Hematopoietic multipotent progenitor cell treated with erythropoietin and hydrocortisone succinate and interleukin-3 and kit ligand, for 6 days (in vitro differentiated cells): ENCODE measurements at places on chromosomes 1 and 21.

- no peak for DNase-seq
Observed at GRCh38 chr1:114700036-114700600, 4.8 kb upstream of the AMPD1 start.

GRCh38 chr1:101898137-101898536 lies 98.6 kb downstream of the OLFM3 start:
- DNase-seq: peak; percentile 23

DNA sequence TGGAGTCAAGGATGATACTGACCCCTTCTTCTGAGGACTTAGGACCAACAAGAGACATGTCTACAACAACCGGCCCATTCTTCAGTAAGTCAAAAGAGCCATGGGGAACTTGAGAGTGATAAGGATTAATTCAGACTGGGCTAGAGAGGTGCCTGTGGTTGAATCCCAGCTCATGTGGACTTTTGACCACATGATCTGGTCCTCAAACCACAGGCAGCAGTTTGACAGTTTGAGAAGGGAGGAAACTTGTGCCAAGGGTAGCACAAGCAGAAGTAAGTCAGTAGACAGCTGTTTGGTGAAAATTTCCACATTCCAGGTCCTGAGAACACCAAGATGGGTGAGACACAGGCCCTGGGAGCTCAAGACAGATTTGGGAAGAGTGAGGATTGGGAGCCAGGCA lies 19.8 kb downstream of the SH3BP5L start:
- peak; percentile 73 for DNase-seq

GRCh38 chr1:213724640-213725536 lies 262.9 kb upstream of the PROX1 start:
- no peak for DNase-seq

DNA sequence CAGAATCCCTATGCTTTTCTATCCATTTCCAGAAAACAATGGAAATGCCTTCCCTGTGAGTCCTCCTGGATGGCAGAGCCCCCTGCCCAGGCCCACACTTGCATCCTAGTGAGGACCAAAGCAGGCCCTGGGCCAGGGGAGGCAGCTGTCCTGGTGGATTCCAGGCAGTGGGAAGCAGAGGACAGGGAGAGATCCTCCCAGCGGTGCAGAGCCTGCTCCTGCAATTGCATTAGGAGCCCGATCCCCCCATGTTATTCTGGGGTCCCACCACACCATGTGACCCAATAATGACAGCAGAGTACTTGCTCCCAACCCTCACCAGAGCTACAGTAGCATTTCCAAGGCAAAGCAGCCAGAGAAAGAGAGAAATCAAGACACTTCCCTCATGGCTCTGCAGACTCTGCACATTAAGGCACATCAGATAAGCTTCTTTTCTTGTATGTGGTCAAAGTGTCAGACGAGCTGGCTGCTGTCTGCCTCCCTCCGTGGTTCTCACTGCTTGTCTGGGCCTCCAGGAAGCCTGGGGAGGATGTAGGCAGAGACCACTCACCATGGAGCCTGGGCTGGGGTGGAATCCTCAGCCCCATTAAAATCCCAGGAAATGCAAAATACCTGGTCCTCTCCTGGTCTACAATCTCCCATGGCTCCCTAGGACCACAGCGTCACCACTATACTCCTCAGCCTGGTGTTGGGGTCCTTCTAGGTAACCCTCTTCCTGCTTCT lies 54.9 kb upstream of the RUNX3 start:
- peak; percentile 36 for DNase-seq

DNA sequence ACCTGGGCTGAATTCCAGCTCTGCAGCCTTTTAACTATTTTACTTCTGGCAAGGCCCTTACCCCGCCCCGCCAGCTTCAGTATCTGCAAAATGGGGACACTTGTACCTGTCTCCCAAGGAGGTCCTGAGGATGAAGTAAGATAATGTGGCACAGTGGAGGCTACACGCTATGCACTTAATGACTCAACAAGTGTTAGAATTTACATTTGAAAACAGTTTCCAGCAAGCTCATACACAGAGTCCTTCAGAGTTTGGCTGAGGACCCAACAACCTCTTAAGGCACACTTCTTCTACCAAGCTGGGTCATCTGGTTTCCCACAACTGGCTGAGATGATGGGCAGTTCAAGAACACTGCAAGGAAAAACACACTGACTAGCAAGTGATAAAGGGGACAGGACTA lies 30.2 kb upstream of the SLC22A15 start:
- DNase-seq: no peak

DNA sequence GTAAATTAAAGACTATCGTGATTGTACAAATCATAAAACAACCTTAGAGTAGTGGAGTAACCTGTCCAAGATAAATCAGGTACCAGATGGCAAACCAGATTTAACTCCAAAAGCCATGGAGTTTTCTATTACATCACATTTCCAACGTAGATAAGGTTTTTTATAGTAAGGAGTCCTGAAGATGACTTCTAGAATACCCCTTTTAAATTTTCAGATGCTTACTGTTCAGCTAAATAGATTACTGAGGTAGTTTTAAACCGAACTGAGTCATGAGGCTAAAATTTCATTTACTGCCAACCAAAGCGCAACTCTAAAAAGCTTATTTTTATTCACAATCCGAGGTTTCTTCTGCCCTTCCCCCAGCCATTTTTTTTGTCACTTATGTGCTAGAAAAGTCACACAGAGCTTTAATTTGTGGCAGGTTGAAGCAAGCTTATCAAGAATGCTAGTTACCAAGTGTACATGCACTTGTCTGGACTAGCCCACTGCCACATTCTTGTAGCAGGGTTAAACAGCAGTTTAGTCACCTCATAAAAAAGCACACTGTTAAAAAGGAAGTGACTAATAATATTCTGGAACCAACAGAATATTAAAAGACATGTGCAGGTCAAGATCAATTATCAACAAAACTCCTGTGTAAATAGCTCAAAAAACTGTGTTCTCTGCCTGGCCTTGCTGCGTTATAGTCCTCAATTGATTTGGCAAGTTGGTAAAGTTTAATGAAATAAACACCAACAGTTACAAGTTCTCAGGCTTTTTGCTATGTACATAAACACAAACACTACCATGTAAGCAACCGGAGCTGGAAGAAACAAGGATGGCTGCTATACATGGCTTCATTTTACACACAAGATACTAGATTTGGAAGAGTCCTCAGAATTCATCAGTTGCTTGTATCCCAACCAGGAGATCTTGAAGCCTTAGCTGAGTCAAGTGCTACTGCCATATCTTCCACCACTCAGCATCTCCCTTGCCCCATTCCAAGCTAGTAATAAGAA lies 180.3 kb upstream of the DMRTA2 start:
- DNase-seq: no peak

DNA sequence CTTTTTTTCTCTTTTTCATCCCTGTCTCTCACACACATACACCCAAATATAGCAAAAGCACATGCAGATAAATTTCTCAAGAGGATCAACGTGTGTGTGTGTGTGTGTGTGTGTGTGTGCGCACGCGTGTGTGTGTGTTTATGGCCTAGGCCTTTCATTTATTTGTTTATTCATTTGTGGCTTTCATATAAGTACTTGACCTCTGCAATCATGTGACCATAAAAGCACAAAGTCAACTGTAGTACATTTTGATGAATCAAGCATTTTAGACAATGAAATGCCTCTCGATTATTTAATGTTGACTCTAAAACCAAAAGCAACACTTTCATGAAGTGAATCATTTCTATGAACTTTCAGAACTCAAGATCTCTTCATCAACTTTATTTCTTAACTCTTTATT lies 194.1 kb upstream of the ADGRL2 start:
- no peak for DNase-seq

- DNase-seq: no peak
Observed at GRCh38 chr1:37540036-37540785, 13.9 kb downstream of the SNIP1 start.

DNA sequence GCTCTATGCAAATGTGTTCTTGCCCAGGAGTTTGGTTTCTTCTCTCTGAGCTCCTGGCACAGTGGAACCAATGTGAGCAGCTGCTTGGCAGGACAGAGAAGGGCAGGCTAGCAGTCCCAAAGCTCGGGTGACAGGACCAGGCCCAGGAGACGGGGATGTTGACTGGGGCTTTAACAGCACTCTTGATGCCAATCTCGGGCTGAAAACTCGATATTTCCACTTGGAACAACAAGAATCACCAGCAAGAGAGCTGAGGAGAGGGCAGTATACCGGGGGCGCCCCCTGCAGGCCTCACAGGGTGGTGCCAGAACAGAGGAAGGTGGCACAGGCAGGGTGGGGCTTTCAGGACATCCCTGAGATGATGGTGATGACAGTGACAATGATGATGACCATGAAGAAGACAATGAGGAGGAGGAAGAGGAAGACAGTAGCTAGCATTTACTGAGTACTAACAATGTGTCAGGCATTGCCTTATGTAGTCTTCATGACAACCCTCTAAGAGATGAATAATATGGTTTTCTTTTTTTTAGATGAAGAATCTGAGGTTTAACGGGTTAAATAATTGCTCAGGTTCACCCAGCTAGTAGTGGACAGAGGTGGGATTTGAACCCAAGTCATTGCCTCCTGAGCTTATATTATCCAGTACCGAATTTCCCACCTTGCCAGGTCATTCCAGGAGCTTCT lies 2.7 kb upstream of the KCNJ9 start:
- peak; percentile 74 for DNase-seq

DNA sequence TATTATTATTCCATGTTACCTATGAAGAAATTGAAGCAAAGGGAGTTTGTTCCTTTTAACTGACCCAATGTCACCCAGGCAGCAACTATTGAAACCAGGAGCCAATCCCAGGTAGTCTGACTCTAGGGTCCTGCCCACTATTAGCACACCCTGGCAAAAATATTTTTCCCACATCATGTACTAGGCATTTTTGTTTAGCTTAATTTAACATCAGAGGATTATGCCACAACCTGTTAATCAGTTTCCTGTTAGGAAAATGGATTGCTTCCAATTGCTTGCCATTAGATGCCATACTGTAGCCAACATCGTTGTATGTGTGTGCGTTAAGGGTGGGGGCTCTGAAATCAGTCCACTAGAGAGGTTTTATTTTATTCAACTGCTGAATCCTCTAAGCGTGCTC lies 281.1 kb downstream of the DNM3 start:
- DNase-seq: no peak

DNA sequence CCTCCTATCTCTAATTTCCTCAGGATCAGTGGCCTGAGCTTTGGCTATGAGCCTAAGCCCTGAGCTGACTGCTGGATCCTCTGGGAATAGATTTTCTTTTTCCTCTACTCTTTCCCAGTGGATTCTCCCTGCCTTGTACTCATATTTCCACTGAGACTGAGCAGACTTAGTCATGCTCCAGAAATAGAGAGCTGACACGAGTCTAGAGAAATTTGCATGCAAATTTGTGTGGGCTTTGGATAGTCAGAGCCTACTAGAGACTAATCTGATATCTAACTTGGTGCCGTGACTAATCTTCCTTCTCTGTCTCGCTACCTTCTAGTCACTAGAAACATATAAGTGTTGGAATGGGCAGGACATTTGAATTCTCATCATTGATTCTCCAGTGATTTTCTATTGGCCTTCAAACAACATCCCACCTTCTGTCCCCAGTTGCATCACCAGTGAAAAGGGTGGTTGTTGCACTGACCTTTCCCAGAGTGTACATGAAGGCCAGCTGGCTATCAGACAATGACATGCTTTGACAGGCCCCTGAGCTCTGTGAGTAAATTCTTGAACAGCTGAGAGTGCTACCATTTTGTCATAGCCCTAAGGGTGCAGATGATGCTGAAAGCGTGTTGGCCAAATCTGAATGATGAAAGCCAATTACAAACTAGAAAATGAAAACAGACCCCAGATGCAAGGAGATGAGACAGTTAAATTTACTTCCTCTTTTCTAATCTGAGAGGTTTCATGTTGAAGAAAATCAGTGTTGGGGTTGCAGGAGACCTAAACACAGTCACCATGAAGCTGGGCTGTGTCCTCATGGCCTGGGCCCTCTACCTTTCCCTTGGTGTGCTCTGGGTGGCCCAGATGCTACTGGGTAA lies at the start of gene FCRLA:
Gene FCRLA, plus strand, starts transcription at position 748 of the 866 bp plus-strand sequence. Its CDS starts 36 bp downstream, at position 784.
- peak; percentile 47 for DNase-seq

DNA sequence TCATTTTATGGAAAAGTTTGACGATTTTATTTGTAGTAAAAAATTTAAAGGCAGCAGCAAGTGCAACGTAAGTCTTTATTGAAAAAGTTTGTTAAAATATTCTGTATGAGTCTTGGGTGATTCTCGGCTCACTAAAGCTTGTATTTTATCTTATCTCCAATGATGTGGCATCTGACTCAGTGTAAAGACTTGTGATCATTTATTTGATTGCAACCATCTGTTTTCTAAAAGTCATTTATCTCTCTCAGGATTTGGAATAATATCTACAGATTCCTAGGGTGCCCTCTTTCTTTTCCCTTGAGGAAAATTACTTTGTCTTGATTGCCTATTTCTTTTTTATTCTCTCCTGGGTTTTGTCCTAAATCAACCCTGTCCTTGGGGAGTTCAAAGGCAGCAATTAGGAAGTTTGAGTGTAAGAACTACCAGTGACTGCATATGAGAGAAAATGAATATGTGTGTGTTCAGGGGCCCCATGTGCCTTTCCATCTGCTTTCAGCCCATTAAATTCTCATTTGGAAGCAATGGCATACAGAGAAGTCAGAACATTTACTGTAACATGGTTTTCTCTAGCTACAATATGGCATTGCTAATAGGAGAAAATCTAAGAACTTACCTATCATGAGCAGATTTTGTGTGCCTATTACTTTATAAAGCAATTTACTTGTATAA lies 575.0 kb upstream of the CHRM3 start:
- no peak for DNase-seq

GRCh38 chr21:32298148-32298559 lies 501 bp upstream of the MRAP start:
- no peak for DNase-seq

GRCh38 chr1:2350501-2350900 lies 40.9 kb downstream of the MORN1 start:
- no peak for DNase-seq

- DNase-seq: peak; percentile 54
Observed at GRCh38 chr1:185156288-185156853, 382 bp downstream of the TRMT1L start.

DNA sequence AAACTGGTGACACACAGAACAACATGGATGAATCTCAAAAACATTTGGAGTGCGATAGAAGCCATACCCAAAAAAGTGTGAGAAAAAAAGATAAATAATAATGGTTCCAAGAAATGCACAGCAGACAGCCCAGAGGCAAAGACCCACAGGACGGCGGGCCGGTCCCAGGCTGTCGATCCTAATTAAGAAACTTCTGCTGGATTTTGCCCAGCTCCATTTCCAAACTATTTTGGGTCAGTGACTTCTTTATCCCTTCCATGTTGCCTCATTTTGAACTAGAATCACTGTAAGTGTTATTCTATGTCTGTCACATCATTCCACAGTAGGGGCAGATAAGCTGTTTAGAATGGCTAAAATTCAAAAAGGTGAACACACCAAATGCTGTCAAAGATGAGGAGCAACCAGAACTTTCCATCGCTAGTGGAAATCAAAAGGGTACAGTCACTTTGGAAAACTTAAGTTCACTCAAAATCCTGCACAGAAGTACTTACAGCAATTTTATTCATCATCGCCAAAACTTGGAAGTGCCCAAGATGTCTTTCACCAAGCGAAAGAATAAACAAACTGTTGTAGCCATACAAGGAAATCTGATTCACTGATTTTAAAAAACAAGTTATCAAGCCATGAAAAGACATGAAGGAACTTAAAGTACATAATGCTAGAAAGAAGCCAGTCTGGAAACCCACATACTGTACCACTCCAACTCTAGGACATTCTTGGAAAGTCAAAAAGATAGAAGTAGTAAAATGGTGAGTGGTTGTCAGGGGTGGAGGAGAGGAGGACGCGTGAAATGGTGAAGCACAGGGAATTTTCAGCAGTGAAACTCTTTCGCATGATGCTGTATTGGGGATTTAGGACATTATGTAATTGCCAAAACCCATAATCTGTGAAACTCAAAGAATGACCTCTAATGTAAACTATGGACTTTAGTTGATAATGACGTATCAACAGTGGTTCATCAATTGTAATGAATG lies 7.5 kb downstream of the NBPF1 start:
- no peak for DNase-seq

GRCh38 chr1:161001525-161001924 lies 19.4 kb downstream of the F11R start:
- no peak for DNase-seq
